ENCODE measurements at places on chromosomes 3 and 15.
A peak's percentile ranks its signal among the peaks of the same experiment; 100 is the strongest.

GRCh38 chr3:14627815-14628214 lies 23.7 kb upstream of the CCDC174 start:
- DNase-seq, result no peak

- no peak for DNase-seq
These were observed 106.8 kb upstream of the GPR149 start for GRCh38 chr3:154536751-154537150.

DNA sequence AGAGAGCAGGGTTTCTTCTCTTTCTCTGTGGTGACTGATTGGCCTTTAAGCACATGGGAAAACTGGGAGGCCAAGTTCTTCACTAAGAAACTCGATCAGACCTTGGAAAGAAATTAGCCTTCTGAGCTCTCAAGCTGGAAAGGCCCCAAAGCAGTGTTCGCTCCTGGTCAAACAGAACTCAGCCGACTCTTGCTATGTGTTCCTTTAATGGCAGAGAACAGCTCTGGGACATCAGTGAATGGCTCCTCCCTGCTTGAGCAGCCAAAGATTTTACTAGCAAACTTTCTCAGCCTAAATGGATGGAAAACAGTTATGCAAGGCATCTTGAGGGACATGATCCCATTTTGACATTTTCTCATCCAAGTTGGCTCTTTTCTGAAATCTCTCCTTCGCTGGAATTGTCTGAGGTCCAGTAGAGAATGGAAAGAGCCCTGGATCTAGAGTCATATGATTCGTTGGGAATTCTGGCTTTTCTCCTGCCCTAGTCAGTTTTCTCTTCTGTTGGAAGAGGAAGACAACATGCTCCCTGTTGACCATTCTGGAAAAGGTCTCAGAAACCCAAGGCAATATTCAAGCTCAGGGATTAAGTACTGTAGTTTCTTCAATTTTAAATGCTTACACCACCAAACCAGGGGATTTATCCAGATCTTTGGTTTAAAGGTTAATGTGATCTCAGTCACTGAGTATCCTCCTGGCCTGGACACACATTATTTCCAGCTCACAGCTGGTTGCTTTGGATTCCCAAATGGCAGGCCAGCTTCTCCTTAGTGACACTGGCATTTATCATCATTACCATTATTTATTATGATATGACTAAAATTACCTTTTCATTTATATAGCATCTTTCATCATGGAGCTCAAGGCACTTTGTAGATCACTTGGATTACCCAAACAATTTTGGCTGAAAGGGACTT lies 319.6 kb downstream of the AGBL1 start:
- DNase-seq, result no peak

GRCh38 chr3:71114610-71115009 lies 468.9 kb downstream of the FOXP1 start:
- no peak for DNase-seq

GRCh38 chr3:95088464-95088863 lies 1025.6 kb downstream of the NSUN3 start:
- no peak for DNase-seq

- DNase-seq, result no peak
These were observed 6.2 kb upstream of the ZNF774 start for GRCh38 chr15:90345857-90346256.

- DNase-seq, result peak; percentile 65
These were observed 45.0 kb downstream of the SUCNR1 start for GRCh38 chr3:151918253-151919029.

- no peak for DNase-seq
These were observed 41.1 kb downstream of the LIMD1 start for GRCh38 chr3:45635475-45636256.

- DNase-seq, result peak; percentile 5
These were observed 235.9 kb upstream of the ST8SIA2 start for GRCh38 chr15:92157666-92158298.

- peak; percentile 85 for DNase-seq
These were observed at the start of gene UQCRC1 for GRCh38 chr3:48609088-48610005. Gene UQCRC1 (minus strand): TSS chr3:48609646. CDS start chr3:48609620, 26 bp downstream.

DNA sequence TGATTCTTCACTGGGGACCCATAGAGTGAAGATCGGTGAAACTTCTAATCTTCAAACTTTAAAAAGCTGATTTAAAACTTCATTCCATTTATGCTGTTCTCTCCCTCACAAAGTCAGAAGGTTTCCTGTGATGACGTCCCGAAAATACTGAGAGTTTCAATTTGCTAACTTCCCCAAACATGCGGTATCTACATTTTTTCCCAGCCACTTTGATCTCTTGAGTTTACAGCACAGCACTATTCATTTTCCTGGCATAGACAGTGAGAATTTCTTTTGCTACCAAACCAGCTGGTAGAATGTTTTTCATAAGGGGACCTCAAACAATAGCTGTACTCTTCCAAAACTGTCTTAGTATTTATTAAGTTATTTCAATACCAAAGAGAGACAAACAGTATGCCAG lies 156.8 kb downstream of the LSAMP start:
- DNase-seq, result no peak

DNA sequence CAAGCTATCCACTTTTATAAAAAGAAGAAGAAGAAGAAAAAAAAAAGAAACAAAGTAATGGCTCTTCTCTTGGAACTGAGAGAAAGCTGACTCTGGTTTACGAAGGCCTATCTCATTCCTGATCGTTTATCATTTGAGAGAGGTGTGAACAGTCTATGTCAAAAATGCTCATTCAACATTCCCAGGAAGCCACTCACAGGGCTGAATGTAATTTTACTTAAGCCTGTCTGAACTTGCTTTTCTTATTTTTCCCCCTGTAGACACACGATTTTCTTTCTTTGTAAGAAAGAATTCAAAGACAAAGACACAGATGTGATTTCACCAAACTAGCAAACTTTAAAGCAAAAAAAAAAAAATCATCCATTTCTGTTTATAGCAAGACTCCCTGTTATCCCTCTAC lies 805.8 kb downstream of the FHIT start:
- DNase-seq, result no peak

- no peak for DNase-seq
These were observed 64.2 kb downstream of the MYO5A start for GRCh38 chr15:52464478-52464877.

DNA sequence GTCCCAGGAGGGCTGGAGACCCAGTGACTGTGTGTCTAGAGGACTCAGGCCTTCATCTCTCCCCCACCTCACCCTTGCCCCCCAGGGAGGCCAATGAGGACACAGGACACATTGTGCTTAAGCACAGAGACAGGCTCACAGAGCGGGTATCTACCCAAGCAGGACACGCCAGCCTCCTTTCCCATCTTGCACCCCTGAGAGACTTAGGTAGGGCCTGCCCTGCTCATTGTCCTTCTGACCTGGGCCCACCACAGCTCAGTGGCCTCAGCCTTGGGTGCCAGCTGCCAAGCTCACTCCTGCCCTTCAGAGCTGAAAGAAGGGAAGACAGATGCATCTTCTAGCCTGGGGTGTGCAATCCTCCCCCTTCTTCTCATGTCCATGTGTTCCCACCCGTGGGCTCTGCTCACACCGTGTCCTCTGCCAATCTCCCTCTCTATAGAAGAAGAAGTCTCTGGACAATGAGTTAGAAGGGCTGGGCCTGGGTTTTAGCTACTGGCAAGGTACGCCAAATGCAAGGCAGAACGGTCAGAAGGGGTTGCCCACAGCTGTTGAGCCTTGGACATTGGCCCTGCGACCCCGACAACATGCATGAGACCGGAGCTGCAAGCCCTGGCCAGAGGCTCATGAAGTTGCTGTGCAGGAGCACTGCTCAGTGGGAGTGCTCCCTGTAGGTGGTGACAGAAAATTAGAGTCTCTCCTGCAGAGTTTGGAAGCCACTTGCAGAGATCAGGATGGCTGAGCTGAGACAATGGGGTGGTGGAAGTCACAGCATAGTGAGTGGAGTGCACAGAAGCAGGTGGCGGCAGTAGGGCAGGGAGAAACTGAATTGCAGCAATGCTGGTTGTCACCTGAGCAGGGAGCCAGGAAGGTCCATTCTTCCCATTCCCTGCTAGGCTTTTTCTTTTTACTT lies 32.8 kb downstream of the ACSBG1 start:
- no peak for DNase-seq

DNA sequence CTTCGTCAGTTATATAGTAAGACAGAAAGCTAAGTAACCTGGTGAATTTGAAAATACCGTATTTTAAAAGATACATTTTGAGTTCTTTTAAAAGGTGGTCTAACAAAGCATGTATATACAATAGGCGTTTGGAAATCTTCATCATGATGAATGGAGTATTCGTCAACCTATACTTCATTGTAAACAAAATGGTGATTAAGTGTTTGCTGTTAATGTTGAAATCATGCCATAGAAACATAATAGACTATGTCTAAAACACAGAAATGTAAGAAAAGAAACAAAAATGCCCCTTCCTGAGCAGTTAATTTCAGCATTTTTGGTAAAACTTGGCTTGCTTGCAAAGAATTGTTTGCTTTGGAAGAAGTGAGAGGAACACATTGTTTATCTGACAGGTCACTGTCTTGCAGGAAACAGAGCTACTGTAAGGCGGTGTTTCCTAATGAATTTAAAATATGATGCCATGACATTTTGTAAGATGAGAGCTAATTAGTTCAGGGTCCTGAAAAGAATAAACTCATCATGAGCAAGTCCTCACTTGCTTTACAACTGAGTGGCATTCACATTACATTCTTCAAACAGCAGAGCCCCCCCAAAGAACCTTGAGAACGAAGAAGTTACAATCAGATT lies 126.7 kb downstream of the SERPINI1 start:
- DNase-seq, result no peak

GRCh38 chr3:190614226-190615059 lies 100.6 kb downstream of the IL1RAP start:
- DNase-seq, result no peak
